HT1080 (cell line): ENCODE measurements at places on chromosomes 5 and 9. TPM values are rescaled to one million over a fixed set of nuclear protein-coding genes. Genes with fewer than 3 reads are reported as not detected.
A peak's percentile ranks its signal among the peaks of the same experiment; 100 is the strongest.

OR1J2 gene
- 0.17 TPM in 1 of 2 replicates, not detected in the other for total RNA-seq

PAEP gene
- total RNA-seq: 15.7 and 17.5 TPM in 2 replicates

CDH9 gene
- total RNA-seq: not detected in 2 replicates

HRCT1 gene
- 2.4 and 3.2 TPM in 2 replicates for total RNA-seq

NR5A1 gene
- total RNA-seq: not detected in 2 replicates

FBP1 gene
- total RNA-seq: not detected in 2 replicates

SDHA gene
- 124 and 137 TPM in 2 replicates for total RNA-seq

TCF7 gene
- not detected in 2 replicates for total RNA-seq

C5orf15 gene
- total RNA-seq: 57.6 and 64.7 TPM in 2 replicates

BTNL8 gene
- 0.18 TPM in 1 of 2 replicates, not detected in the other for total RNA-seq

SNX24 gene
- total RNA-seq: 9.3 and 13.6 TPM in 2 replicates

SLC46A2 gene
- not detected in 2 replicates for total RNA-seq

AJM1 gene
- 0.87 and 1.5 TPM in 2 replicates for total RNA-seq

IL3 gene
- total RNA-seq: not detected in 2 replicates

DNA sequence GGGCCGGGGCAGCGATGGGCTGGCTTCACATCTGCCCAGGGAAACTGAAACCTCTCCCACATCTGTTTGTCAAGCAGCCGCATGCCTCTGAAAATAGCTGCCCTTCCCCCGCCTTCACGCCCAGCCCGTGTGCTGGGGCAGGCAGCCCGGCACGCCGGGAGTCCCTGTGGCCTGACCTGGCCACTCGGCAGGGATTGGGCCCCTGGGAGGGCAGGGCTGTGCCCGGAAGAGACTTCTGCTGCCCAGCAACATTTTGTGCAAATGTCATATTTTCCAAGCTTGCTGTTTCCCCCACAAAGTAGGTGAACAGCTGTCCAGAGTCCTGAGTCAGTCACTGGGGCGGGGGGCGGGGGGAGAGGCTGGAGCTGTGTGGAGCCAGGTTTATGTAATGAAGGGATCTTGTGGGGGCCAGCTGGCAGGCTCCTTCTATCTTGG, 8.2 kb downstream of the COL27A1 start:
- DNase-seq: no peak

- DNase-seq: no peak
These were observed 10.5 kb upstream of the FGF1 start for GRCh38 chr5:142696379-142696778.

DNA sequence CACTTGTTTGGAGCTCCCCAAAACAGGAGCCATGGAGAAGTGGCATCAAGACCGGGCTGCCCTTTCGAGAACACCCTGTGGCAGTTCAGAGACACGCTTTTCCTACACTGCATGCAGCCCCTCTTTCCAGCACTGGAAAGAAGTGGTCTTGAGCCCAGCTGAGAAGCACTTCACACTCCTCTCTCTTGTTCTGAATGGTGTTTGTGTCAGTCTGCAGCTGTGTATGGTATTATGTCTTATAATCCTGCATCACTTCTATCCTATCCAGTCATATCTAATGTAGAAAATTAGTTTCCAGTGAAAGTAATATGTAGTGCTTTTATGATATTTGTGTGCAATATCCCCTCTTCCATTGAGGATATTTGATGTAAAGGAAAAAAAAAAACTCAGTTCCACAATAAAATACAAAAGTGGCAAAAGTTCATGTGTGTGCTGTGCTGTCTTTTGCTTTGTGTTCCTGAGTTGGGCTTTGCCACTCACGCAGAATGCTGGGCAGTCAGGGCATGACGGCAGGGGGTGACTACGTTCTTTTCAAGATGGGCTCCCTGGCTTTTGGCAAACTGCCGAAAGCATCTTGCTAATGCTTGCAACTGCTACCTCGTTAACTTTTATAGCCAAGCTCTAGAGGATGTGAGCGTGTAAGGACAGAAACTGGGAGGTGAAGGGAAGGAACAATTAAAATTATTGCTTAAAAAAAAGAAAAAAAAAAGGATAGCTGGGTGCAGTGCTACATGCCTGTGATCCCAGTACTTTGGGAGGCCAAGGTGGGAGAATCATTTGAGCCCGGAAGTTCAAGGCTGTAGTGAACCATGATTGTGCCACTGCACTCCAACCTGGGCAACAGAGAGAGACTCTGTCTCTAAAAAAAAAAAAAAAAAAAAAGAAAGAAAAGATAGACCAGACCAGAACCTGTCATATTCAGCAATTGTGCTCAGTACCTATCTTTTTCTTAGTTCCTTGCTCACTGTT, 102.2 kb downstream of the MAP1B start:
- no peak for DNase-seq

- no peak for DNase-seq
These were observed 101.7 kb upstream of the PRR16 start for GRCh38 chr5:120362426-120362825.

DNA sequence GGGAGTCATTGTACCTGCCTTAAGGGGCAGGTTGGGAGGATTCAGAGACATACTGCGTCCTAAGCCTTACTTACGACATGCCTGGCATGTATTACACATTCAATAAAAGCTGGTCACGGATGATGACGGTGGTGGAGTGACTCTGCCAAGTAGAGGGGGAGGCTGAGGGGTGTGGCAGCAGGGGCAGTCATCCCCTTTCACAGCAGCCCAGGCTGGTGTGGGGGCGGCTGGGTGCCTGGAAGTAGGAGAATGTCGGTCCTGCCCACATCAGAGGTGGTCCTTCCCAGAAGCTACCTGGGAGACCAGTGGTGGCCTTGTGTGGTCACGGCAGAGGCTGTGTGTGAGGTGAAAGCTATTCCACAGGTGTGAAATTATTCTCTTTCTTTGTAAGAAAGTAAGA, 8.9 kb downstream of the ZBTB34 start:
- DNase-seq: no peak

- DNase-seq: no peak
These were observed 860 bp upstream of the MARCHF6 start for GRCh38 chr5:10352430-10353240.

DNA sequence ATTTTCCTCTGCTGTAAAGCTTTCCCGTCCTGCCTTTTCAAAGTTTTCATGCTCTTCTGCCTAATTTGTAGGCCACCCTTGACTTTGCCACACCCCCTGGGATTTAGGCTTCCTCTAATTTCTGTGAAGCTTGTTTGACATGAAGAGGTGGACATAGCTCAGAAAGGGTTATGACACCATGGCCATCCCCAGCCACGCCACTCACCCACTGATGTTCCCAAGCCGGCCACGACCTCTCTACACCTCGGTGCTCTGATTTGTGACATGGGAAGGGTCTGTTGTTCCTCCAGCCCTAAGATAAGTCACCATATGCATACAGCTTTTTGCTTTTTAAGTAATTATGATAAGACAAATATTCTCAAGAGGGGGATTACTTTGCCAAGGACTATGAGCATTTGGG, 139.5 kb downstream of the BARX1 start:
- DNase-seq: no peak

DNA sequence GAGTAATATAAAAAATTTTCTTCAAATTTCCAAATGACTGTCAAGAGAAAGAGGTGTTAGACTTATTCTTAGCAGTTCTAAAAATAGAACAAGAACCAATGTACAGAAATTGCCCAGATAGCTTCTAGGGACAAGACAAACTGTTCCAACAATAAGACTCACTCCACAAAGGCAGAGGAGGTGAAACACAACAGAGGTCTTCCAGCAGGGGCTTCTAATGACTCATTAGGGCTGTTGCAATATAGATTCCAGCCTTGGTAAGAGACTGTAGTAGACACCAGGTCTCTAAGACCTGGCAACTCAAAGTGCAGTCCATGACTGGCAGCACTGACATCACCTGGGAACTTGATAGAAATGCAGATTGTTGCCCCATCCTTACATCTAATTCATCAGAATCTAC, 134.6 kb upstream of the VLDLR start:
- DNase-seq: no peak

DNA sequence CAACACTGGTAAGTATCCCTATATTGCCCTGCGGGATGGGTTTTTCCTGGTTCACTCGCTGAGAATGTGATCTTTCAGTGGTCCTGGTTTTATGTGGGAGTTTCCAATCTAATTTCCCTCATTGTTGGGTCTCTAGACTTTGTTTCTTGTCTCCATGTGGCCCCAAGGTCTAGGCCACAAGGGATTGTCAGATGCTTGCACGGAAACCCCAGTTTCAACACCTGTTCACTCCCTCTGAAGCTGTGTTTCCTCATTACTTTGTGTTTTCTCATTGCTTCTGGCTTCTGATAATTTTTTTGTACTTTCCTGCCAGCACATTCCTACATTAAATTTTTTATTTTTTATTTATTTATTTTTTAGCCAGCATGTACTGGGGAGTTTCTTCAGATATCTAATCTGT, 191.5 kb downstream of the TTLL11 start:
- DNase-seq: no peak

- no peak for DNase-seq
These were observed 448.9 kb upstream of the ZNF462 start for GRCh38 chr9:106414042-106414441.

GRCh38 chr9:130451509-130452388, 7.0 kb downstream of the ASS1 start:
- peak; percentile 89 for DNase-seq

DNA sequence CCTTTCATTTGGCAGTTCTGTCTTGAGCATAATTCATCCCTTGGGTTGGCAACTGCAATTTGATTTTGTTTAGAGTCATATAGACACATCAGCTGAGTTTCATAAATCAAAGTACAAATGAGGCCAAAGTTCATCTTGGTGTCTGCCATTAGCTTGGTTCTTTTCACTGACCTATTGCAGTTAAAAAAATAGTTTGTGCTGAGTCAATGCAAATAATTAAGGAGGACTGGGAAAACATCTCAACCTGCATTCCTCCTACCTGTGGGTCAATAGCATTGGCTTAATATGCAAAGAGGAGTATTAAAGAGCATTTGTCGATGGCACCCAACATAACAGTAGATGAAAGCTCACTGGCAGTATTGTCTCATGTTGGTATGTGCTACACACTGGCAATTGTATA, 1.6 kb downstream of the PKD2L2 start:
- DNase-seq: no peak

GRCh38 chr9:92324889-92325268, 271 bp downstream of the NOL8 start:
- no peak for DNase-seq

DNA sequence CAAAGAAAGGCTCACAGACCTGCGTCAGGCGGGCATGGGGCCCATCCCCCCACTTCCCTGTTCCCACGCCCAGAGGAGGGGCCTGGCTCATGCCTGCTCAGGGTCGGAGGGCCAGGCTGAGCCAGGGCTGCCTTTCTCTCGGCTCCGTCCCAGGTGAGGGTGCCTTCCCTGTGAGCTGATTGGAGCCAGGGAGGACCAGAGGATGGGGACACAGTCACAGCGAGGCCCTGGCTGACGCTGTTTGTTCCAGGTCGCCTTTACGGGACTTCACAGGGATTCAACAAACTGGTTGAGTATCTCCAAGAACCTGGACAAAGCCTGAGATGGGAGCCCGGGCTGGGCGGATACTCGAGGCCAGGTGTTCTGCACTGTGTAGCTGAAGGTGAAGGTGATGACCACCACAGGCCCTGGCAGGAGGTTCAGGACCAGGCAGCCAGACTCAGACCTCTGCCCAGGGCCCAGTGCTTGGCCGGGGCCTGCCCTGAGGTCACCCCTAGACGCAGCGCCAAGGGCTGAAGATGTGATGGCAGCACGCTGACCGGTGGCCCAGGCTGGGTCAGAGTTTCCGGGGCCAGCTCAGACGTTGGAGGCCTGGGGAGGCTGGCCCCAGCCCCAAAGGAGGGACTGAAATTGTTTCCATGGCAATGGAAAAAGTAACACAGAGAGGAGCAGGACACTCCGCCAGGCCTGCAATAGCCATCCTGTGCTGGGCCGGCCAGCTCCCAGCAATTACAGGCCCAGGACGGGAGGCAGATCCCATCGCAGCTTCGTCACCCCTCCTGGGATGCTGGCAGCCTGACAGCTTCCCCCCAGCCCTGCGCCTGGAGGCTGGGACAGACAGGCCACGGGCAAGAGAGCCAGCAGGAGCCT, 65.3 kb upstream of the ADAMTS2 start:
- no peak for DNase-seq

- no peak for DNase-seq
These were observed 34.4 kb upstream of the CDH12 start for GRCh38 chr5:22887566-22887965.

- no peak for DNase-seq
These were observed 139.3 kb downstream of the FBXL7 start for GRCh38 chr5:15639288-15639687.

- no peak for DNase-seq
These were observed 64.5 kb downstream of the NSUN2 start for GRCh38 chr5:6568383-6568782.

DNA sequence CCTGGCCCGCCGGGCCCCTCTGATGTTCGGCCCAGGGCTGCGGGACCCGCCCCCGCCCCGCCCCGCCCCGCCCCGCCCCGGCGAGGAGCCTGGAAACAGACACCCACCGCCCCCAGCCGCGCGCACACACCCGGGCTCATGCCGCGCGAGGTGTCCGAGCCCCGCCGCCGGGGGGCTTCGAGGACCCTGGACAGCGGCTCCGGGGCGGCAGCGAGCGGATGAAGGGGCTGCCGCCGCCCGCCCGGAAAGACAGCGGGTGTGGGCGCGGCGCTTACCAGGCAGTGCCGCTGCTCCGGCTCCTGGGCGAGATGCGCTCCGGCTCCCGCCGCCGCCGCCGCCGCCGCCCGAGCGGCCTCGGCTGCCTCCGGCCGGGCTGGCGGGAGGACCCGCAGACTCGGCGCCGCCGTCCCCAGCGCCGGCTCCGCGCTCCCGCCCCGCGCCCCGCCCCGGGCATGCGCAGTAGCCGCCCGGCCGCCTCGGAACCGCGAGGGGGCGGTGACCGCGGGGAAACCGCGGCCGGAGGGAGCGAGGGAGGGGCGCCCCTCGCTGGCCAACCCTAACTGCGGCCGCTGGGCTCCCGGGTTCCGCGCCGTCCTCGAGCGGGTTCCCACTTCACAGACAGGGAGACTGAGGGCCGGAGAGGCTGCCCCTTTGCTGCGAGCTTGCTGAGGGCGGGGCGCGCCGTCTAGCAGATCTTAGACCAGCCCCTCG, at the start of gene GPRIN1:
Gene GPRIN1, minus strand, starts transcription at position 433 of the 711 bp plus-strand sequence. CDS start 10,322 bp downstream, outside the sequence.
- peak; percentile 44 for DNase-seq

DNA sequence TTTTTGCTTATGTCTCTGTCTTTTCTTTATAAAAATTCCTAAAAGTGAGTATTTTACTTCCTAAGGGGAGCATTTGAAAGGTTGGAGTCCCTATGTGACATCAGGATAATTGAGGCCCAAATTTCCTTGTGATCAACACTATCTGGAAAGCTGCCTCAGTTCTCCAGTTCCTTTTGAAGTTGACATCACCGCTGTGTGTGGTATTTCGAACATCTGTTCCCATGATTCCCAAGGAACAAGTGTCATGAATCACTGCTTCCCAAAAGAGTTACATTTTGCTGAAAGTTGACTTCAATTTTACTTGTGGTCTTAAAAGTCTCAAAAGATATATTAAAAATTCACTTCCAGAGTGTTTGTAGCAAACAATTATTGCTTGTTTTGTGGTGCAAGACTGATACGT, 452.1 kb upstream of the RGMB start:
- no peak for DNase-seq

- DNase-seq: no peak
These were observed 20.1 kb upstream of the SMARCA2 start for GRCh38 chr9:1995084-1995483.
